ENCODE measurements at places on chromosomes 6 and 20. TPM values are rescaled to one million over a fixed set of nuclear protein-coding genes. Genes with fewer than 3 reads are reported as not detected.

SLC17A3 gene
- total RNA-seq: not detected

PTK7 gene
- 10.4 TPM for total RNA-seq

XKR7 gene
- not detected for total RNA-seq

GRCh38 chr6:110688661-110689268 is 126.5 kb downstream of the CDK19 start:
- DNase-seq: no peak

GRCh38 chr6:54897462-54898189 is 51.1 kb downstream of the FAM83B start:
- no peak for DNase-seq

Data from heart left ventricle (tissue), 16 donors.